Chondrocyte (in vitro differentiated cells): ENCODE measurements at places on chromosomes 1 and 21. TPM values are rescaled to one million over a fixed set of nuclear protein-coding genes. Genes with fewer than 3 reads are reported as not detected.

DNA sequence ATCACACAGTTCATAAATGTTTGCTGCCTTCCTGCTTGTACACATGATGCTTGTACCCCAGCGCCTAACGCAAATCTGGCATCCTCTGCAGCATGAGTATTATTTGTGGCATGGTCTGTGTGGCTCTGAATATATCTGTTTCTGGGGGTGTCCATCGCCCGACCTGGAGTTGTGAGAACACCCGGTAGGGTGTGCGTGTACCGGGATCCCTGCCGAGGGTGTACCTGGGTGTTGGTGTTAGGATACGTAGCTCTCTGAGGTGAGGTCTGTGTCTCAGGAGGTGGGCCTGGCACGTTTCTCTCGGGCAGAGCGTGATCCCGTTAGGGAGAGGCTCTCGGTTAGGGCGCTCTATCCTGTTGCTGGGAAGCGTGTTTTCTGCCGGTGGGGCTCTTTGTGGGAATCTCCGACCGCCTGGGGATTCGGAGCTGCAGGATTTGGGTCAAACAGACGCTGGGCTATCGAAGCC lies 10.4 kb upstream of the CDC20 start:
- H3K4me1 ChIP-seq = peaks cover 28% of the 10 kb centered on the region
- DNase-seq = no peak
- no peaks in the 10 kb centered on the region for H3K27me3 ChIP-seq
- no peaks in the 10 kb centered on the region for H3K36me3 ChIP-seq
- no peak overlapping the region for H3K27ac ChIP-seq

DNA sequence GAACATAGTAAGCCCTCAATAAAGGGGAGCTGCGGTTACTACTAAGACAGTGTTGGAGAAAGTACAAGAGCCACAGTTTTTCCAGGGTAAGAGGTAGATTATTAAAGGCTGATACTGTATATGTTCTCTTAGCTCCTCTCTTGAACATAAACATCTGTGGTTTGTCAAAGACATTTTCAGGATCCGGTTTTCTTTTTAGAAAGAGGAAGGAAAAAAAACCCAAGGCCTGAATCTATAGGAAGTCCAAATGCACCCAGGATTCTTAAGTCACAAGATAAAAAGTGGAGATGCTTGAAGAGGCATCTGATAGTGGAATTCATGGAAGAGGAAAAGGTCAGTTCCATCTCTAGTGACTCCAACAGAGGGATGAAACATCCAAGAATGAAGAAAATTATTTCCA lies 24.6 kb upstream of the SLC45A3 start:
- H3K27me3 ChIP-seq = no peaks in the 10 kb centered on the region
- H3K4me3 ChIP-seq = no peak overlapping the region
- peaks cover 10% of the 10 kb centered on the region for H3K36me3 ChIP-seq
- no peak for DNase-seq
- no peak overlapping the region for H3K27ac ChIP-seq

GRCh38 chr1:116990612-116991151 lies 10.9 kb upstream of the CD101 start:
- no peak for DNase-seq
- peak overlapping the region; percentile 86 for H3K27ac ChIP-seq
- peaks cover 30% of the 10 kb centered on the region for H3K4me1 ChIP-seq

The RGS1 gene
- total RNA-seq = not detected in 3 replicates

The PGD gene
- total RNA-seq = 114 to 208 TPM (median 118 TPM) in 3 replicates

The CLIC6 gene
- total RNA-seq = 0.08 to 0.24 TPM (median 0.17 TPM) in 3 replicates

The RNF223 gene
- total RNA-seq = not detected in 3 replicates

The CFAP74 gene
- not detected in 3 replicates for total RNA-seq

GRCh38 chr1:109573785-109574184 lies 25.4 kb downstream of the GNAI3 start:
- H3K36me3 ChIP-seq = peaks cover 10% of the 10 kb centered on the region
- no peaks in the 10 kb centered on the region for H3K27me3 ChIP-seq
- no peak overlapping the region for H3K4me3 ChIP-seq
- H3K27ac ChIP-seq = no peak overlapping the region
- no peak for DNase-seq
- peaks cover 7% of the 10 kb centered on the region for H3K4me1 ChIP-seq

- H3K36me3 ChIP-seq = no peaks in the 10 kb centered on the region
- H3K27ac ChIP-seq = no peak overlapping the region
- H3K27me3 ChIP-seq = no peaks in the 10 kb centered on the region
- H3K4me1 ChIP-seq = peaks cover 44% of the 10 kb centered on the region
- peak overlapping the region; percentile 1 for H3K4me3 ChIP-seq
Measured at GRCh38 chr21:26167593-26167992, 3.0 kb downstream of the APP start.

DNA sequence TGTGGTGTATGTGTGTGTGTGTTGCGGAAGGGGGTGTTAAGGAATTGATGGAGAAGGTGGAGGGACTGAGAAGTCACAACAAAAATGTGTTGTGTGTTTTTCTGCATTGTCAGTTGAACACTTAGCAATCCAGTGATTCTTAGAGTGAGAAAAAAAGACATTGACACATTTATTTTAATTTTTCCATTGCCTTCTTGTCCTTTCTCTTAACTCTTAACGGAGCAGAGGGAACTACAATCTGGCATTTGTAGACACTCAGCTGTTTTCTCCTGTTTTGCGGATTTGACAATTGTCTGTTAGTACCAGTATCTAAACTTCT lies 725 bp downstream of the C1orf53 start:
- peak overlapping the region; percentile 94 for H3K27ac ChIP-seq
- peak overlapping the region; percentile 92 for H3K4me3 ChIP-seq
- H3K4me1 ChIP-seq = peaks cover 18% of the 10 kb centered on the region
- no peak for DNase-seq
- H3K36me3 ChIP-seq = peaks cover 2% of the 10 kb centered on the region
- peaks cover 38% of the 10 kb centered on the region for H3K27me3 ChIP-seq

The SLC2A5 gene
- 0.27 to 0.73 TPM (median 0.41 TPM) in 3 replicates for total RNA-seq

The PLA2G2F gene
- not detected in 3 replicates for total RNA-seq

DNA sequence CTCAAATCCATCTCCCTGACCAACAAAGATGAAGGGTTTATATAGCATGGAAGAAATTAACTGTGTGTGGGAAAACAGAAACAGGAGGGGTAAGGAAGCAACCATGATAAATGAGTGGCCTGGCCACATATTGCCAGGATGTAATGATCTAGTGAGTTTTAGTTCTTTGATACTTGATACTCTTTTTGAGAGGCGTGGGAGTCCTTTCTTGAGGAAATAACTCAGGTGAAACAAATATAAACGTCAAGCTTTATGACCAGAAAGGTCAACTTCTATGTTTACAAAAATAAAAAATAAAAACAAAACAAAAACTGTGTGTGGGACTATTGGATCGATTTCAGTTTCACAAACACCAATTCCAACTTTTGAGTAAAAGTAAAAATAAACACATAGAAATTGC lies 860.8 kb upstream of the B3GALT2 start:
- H3K4me1 ChIP-seq = no peaks in the 10 kb centered on the region
- H3K27me3 ChIP-seq = no peaks in the 10 kb centered on the region
- H3K36me3 ChIP-seq = no peaks in the 10 kb centered on the region
- DNase-seq = no peak

DNA sequence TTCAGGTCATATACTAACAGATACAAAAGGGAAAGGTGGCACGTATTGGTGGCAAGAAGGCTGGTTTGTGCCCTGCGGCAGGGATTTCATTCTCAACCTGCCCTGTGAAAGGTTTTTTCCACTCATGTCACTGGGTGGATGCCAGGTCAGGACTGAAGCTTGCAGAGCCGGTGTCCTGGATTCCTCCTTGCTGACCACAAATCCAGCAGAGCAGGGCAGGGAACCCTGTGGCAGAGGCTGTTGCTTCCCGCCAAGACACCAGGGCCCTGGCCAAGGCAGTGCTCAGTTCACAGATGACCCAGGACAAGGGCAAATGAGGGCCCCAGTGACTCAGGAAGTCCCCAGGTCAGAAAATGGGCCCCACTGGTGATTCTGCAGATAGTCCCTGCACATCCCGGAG lies 16.4 kb downstream of the BSND start:
- H3K4me1 ChIP-seq = peaks cover 24% of the 10 kb centered on the region
- peaks cover 7% of the 10 kb centered on the region for H3K27me3 ChIP-seq
- H3K4me3 ChIP-seq = no peak overlapping the region
- no peak for DNase-seq
- no peak overlapping the region for H3K27ac ChIP-seq

GRCh38 chr1:206690516-206690915 lies 5.8 kb downstream of the MAPKAPK2 start:
- H3K4me3 ChIP-seq = no peak overlapping the region
- H3K27me3 ChIP-seq = no peaks in the 10 kb centered on the region
- peaks cover 90% of the 10 kb centered on the region for H3K4me1 ChIP-seq
- H3K27ac ChIP-seq = no peak overlapping the region

The SMIM11 gene
- total RNA-seq = 5.5 to 20.8 TPM (median 8.0 TPM) in 3 replicates

GRCh38 chr1:65002508-65003315 lies 36.4 kb upstream of the JAK1 start:
- peak overlapping the region; percentile 90 for H3K27ac ChIP-seq
- peaks cover 25% of the 10 kb centered on the region for H3K4me1 ChIP-seq
- no peaks in the 10 kb centered on the region for H3K27me3 ChIP-seq
- peak overlapping the region; percentile 75 for H3K4me3 ChIP-seq
- peak; percentile 83 for DNase-seq

The CFHR4 gene
- not detected in 3 replicates for total RNA-seq

DNA sequence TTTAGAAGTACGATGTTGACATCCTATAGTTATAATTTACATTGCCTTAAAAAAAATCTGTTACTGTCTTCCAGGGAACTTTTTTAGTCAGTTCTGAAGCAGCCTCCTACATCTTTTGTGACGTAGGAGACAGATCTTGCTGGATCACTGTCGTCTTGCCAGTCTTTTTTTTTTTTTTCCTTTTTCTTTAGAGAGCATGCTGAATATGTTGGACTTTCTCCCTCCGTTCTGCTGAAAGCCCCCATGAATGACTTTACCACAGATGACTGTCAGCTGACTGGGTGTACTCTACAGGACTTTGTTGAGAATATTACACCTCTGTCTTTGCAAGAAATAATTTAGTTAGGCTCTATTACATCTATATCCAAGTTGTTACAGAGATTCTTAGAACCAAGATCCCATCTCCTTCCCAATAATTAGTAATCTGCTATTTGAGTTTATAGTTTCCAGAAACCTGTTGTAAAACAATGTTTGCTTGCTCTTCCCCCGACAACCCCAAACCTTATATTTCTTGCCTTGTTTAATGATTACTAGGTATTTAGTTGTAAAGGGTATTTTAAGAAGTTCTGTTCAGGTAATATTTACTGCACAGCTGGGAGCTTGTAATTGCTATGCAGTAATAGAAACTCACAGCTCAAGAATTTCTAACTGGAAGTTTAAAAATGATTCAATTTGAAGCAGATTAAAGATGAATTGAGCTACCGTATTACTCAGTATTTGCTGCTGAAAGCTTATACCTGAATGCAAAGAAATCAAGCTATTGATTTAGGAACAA lies 61.8 kb downstream of the RASAL2 start:
- no peaks in the 10 kb centered on the region for H3K36me3 ChIP-seq
- no peak for DNase-seq
- H3K4me1 ChIP-seq = peaks cover 43% of the 10 kb centered on the region
- H3K27ac ChIP-seq = peak overlapping the region; percentile 60
- no peak overlapping the region for H3K4me3 ChIP-seq

The LSM10 gene
- 45.0 to 47.3 TPM (median 45.7 TPM) in 3 replicates for total RNA-seq

- no peak overlapping the region for H3K4me3 ChIP-seq
- H3K27ac ChIP-seq = peak overlapping the region; percentile 42
- DNase-seq = no peak
- H3K36me3 ChIP-seq = peaks cover 5% of the 10 kb centered on the region
- no peaks in the 10 kb centered on the region for H3K27me3 ChIP-seq
Measured at GRCh38 chr1:158059984-158060383, 66.5 kb downstream of the KIRREL1 start.

- no peak for DNase-seq
- peaks cover 4% of the 10 kb centered on the region for H3K36me3 ChIP-seq
- no peaks in the 10 kb centered on the region for H3K27me3 ChIP-seq
Measured at GRCh38 chr1:9601942-9602793, 13.5 kb downstream of the TMEM201 start.

GRCh38 chr1:25809929-25810328 lies 9.8 kb upstream of the MTFR1L start:
- peaks cover 17% of the 10 kb centered on the region for H3K4me1 ChIP-seq
- H3K4me3 ChIP-seq = no peak overlapping the region
- H3K36me3 ChIP-seq = peaks cover 9% of the 10 kb centered on the region

DNA sequence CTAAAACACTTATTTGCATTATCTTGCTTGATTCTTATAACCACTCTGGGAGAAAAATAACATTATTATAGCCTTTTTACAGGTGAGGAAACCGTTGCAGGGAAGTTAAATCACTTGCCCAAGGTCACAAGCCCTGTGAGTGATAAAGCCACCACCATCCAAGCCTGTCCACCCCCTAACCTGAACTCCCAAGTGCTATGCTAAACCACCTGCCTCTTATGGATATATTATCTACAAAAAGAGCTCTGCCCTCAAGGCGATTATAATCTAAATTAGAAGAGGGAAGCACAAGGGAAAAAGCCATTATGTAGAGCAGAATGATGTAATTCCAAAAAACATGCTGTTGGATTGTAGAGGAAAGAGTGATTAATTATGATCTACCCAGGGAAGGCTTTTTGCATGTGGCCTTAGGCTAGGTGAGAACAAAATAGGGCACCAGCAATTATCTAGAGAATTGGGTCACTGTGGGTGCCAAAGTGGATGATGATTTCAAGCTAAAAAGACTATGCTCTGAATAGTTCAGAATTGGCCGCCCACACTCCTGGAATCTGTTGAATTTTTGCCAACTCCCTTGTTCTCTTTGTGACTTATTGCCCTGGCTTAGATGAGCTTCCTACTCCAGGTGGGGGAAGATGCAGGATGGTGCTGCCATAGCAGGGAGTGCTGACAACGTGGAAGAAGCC lies 205.3 kb downstream of the FGGY start:
- no peaks in the 10 kb centered on the region for H3K27me3 ChIP-seq
- no peak overlapping the region for H3K4me3 ChIP-seq
- peaks cover 44% of the 10 kb centered on the region for H3K4me1 ChIP-seq
- no peak overlapping the region for H3K27ac ChIP-seq
- H3K36me3 ChIP-seq = no peaks in the 10 kb centered on the region

DNA sequence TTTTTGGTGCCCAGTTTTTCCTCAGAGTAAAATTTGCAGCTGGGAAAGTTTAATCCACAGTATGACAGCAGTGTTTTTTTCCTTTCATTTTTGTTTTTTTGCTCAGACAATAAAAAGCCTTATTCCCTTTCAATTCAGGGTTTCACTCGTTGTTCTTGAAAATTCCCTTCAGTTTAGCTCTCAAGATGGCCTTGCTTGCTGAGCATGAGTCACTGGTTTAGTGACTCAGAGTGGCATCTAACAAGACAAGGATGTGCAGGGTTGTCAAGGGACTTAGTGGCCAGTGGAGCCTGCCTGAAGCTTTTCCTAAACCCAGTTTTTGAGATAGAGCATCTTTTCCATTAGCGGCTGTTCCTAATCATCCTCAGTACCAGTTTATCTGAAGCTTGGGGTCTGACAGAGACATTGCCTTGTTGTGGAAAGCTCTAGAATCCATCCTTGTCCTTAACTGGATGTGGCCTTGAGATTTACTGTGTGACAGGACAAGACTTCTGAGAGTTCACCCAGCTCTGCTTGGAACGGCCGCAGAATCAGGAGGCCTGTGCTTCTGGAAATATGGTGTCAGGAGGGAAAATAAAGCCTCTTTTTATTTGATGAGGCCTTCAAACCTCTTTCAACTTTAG lies 48.4 kb upstream of the DNAJC6 start:
- peak overlapping the region; percentile 77 for H3K27ac ChIP-seq
- no peak for DNase-seq
- H3K4me1 ChIP-seq = peaks cover 42% of the 10 kb centered on the region
- H3K27me3 ChIP-seq = no peaks in the 10 kb centered on the region
- no peaks in the 10 kb centered on the region for H3K36me3 ChIP-seq
